ENCODE measurements at places on chromosomes 1 and 21.

DNA sequence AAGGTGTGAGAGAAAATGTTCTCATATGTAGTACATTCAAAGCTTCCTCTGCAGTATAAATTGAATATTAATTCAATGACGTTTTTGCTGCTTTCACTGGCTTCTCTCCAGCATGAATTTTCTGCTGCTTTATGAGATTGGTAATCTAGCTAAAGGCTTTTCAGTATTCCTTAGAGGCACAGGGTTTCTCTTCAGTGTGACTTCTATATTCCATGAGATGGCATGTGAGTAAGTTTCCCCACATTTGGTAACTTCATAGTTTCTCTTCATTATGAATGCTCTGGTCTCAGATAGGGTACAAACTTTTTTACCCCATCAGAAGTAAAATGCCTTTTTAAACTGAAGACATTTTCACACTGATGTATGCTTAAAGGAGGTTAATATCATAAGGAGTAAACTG lies 10.4 kb upstream of the KLF18 start:
- DNase-seq: no peak

DNA sequence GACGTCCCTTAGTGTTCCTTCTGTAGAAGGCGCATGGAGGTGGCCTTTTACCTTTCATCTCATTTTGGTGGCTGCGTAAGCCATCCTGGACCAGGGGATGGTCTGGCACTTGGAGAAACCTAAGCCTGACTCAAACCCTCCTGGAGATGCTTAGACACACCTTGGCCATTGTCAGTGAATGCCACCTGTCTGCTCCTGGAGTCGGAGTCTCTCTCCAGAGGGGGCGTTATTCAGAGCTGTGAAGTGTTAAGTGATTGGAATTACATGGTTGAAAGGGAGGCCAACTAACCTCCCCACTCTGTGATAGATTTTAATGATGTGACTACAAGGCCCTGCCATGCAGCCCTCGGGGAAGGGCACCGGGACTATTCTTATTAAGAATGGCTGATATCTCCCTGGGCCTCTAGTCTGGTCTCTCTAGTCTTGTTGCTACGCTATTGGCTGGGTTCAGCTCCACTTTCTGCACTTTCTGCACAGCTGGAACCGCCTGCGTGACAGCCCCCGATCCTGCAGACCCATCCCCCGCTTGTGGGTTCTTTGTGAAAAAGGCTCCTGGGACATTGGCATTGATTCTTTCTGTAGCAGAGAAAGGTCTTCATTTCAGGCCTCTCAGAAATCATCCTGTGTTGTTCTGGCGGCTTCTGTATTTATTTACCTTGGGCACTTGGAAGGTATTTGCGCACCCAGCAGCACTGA lies 4.2 kb downstream of the RASSF5 start:
- DNase-seq: peak; percentile 16

- DNase-seq: no peak
These were observed 72.7 kb upstream of the JAK1 start for GRCh38 chr1:65039066-65039465.

GRCh38 chr1:109532365-109533136 lies 7.1 kb upstream of the GPR61 start:
- DNase-seq: peak; percentile 74

DNA sequence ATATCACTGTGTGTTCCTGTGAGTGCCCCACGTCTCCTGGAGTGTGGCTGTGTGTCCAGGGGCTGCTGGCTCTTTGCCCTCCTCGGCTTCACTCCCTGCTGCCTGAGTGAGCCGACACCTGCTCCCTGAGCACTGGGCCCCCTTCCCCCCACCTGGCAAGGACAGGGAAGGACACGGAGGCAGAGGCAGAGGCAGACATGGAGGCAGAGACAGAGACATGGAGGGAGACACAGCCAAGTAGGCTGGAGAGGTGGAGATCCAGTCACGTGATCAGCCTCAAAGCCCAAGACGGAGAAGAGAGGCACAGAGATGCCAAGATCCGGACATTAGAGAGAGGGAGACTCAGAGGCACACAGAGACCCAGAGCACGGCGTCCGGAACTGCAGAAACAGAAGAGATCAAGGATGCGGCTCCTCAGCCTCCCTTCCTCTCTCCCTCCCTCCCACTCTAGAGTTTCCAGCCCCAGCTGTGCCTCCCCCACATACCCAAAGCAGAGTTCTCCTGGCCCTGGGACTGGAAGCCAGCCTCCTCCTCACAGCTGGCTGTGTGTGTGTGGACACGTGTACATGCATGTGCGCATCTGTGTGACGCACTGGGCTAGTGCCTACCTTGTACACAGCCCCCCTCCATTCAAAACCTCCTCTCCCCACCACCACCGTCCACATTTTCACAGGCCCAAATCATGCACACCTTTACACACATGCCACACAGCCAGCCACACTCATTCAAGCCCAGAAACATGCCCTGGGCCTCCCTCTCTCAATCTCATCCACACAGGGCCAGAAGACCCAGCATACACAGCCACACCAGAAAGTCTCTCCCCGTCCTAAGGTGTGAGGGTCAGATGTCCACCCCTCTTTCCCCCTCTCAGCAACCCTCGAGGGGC lies 39.1 kb upstream of the WASF2 start:
- peak; percentile 71 for DNase-seq

GRCh38 chr1:4638345-4638729 lies 16.1 kb upstream of the AJAP1 start:
- DNase-seq: no peak

DNA sequence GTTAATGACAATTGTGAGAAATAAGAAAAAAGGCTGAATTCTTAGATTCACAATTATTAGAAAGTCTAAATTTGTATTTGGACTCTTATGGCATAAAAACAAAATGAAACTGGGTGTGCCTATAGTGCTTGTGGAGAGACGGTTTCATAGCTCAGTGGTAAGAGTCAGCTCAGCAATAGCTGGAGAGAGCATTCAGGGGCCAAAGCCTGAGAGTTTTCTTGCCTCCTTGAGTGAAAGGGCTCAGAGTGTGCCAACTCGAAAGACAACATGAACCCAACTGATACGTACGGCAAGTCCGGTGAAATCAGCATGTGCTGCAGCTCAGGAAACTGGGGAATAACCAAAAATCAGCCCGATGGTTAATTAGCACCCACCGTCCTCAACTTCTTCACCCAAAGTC lies 577.9 kb downstream of the SMYD3 start:
- no peak for DNase-seq

DNA sequence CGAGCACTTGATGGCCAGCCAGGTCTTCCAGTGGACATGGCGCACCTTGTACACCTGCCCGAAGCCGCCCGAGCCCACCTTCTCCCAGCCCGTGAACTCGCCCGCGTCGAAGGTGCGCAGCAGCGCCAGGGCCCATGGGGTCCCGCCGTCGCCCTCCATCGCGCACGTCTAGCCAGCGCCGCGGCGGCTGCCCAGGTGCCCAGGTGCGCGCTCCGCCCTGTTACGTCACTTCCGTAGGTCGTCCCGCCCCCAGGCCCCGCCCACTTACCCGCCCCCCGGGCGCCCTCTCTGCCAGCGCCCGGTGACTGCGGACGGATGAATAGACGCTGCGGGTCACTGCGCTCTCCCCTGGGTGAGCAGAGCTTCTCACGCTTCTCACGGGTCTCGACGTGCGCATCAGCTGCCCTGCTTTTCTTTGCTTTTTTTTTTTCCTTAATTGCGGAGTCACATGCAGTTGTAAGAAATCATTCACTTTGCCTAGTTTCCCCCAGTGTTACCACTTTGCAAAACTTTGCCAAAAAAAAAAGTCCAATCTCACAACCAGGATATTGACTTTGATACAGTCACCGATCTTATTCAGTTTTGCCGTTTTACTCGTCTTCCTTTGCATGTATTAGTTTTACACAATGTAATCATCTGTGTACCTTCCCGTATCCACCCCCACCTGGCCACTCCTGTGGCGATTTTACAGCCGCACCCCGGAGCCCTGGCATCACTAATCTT lies at the start of gene RIPK4:
Gene RIPK4, minus strand, starts transcription at position 170 of the 723 bp plus-strand sequence. Its CDS starts 11 bp downstream, at position 159.
- DNase-seq: peak; percentile 68

- DNase-seq: no peak
These were observed 197.4 kb downstream of the HS2ST1 start for GRCh38 chr1:87111659-87112371.
